Skeletal muscle tissue (tissue), 5 donors: ENCODE measurements at places on chromosomes 2 and 18. TPM values are rescaled to one million over a fixed set of nuclear protein-coding genes. Genes with fewer than 3 reads are reported as not detected.

Gene LMAN1
- total RNA-seq: 68.4 TPM

Gene ACTG2
- 1.6 TPM for total RNA-seq

Gene SNTG2
- under 0.01 TPM for total RNA-seq

Gene MSTN
- total RNA-seq: 18.8 TPM

Gene COL4A4
- total RNA-seq: under 0.01 TPM

Gene TRPM8
- not detected for total RNA-seq

Gene TET3
- total RNA-seq: 6.8 TPM

Gene RANBP2
- total RNA-seq: 58.5 TPM

Gene SERPINB2
- total RNA-seq: not detected

Gene POMC
- total RNA-seq: 4.2 TPM

Gene RSAD2
- total RNA-seq: 6.8 TPM

Gene DCDC2C
- total RNA-seq: not detected

Gene EHBP1
- total RNA-seq: 52.7 TPM

Gene IL1R2
- total RNA-seq: 0.52 TPM
